ENCODE measurements at places on chromosomes 3 and 15. TPM values are rescaled to one million over a fixed set of nuclear protein-coding genes. Genes with fewer than 3 reads are reported as not detected.

Gene MFSD1
- 28.5 TPM for total RNA-seq

Gene LDHAL6B
- total RNA-seq, result not detected

Gene OR5K2
- not detected for total RNA-seq

Gene SKOR1
- total RNA-seq, result 0.13 TPM

Gene CSPG5
- 0.48 TPM for total RNA-seq

Gene PLS1
- 14.2 TPM for total RNA-seq

GRCh38 chr3:129031476-129032215 is 28.9 kb upstream of the GP9 start:
- DNase-seq, result no peak

- no peak for DNase-seq
These were observed 472.8 kb downstream of the SHQ1 start for GRCh38 chr3:72375237-72376076.

- no peak for DNase-seq
These were observed 348 bp upstream of the DPP8 start for GRCh38 chr15:65517866-65518207.

DNA sequence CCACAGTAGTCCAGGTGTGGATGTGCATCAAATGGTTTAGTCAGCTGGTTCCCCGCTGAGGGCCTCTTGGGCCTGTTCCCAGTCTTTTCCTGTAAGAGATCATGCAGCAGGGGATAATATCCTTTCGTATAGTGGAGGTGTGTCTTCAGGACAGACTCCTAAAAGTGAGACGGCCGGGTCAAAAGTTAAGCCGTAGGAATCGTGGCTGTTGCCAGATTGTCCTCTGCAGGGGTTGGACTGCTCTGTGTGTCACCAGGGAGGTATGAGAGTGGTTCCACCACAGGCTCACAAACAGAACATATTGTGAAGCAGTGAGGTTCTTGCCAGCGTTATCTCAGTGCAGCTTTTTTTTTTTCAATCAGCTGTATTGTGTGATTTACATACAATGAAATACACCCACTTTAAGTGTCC is 95.0 kb downstream of the VGLL4 start:
- DNase-seq, result no peak

DNA sequence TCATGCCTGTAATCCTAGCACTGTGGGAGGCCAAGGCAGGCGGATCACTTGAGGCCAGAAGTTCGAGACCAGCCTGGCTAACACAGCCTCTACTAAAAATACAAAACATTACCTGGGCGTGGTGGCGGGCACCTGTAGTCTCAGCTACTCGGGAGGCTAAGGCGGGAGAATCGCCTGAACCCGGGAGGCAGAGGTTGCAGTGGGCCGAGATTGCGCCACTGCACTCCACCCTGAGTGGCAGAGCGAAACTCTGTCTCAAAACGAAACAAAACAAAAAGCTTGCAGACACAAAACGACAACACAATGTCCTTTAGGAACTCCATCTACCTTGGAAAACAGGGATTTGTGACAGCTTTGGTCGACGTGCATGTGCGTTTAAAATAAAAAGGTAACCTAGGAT is 716 bp upstream of the KLHL24 start:
- peak; percentile 46 for DNase-seq

- no peak for DNase-seq
These were observed 7.1 kb downstream of the EFCAB12 start for GRCh38 chr3:129421236-129421883.

GRCh38 chr15:65189102-65189740 is 4.1 kb upstream of the CLPX start:
- DNase-seq, result no peak

DNA sequence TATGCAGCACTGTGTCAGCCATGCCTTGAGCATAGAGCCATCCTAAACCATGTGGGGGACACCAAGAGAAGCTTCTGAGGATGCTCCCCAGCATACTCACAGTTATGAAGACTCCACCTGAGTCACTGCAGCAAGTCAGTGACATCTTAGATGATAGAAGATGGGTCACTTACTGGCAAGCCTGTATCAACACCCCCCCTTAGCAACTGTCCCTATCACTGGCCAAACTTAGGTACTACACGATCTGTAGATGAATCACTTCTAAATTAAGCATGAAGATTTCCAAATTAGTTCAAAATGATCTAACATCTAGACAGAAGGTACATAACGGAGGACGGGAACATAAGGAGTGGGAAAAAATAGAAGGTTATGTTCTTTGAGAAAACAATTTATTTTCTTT is 13.2 kb upstream of the LMCD1 start:
- DNase-seq, result no peak
